Upper lobe of right lung (tissue), 1 donor: ENCODE measurements at places on chromosomes 2 and 18. TPM values are rescaled to one million over a fixed set of nuclear protein-coding genes. Genes with fewer than 3 reads are reported as not detected.
A peak's percentile ranks its signal among the peaks of the same experiment; 100 is the strongest.

Gene ZSWIM2
- not detected for total RNA-seq

Gene SERPINB3
- not detected for total RNA-seq

Gene CELF4
- 1.2 TPM for total RNA-seq

Gene MFSD6
- 55.8 TPM for total RNA-seq

Gene ZNF24
- 54.7 TPM for total RNA-seq

Gene GAL3ST2
- not detected for total RNA-seq

Gene LCLAT1
- 16.5 TPM for total RNA-seq

Gene FSHR
- total RNA-seq = not detected

Gene TMEM87B
- 28.0 TPM for total RNA-seq

Gene GYPC
- total RNA-seq = 76.7 TPM

Gene PTPN4
- 45.4 TPM for total RNA-seq

DNA sequence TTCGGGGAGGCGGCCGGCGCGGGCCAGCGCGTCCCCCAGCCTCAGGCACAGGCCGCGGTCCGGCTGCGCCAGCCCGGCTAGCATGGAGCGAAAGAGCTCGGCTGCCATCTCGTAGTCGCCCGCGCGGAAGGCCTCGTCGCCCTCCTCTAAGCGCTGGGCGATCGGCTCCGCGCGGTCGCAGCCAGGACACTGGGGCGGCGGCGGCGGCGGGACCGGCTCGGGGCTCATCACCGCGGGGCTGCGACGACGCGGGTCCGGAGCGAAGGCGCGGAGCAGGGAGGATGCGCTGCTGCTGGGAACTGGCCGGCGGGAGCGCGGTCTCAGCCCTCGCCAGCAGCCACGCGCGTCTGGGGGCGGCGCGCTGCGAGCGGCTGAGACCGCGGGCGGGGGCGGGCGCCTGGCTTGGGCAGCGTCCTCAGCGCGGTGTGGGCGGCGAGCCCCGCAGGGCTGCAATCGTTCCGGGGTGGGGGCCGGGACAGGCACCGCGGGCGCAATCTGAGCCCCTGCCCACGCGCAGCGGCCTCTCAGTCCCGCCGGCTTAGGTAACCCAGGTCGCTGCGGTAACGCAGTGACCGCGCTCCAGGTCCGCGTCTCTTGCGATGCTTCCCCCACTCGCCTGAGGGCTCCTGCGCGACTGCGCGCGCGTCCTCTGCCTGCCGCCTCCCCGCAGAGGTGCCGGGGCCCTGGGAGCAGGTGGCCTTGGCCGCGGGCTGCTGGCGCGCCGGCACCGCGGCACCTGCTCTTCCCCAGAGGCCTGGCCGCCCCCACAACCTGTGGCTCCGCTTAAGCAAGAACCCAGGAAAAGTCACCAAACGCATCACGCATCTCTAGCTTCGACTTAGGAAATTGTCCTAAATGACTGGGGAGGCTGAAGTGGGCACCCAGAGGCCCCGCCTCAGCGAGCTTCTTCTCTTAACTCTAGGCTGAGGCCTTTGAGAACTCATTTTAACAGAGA, at the start of gene LONRF2:
TSS of gene LONRF2 (minus strand) at position 636 of the 955 bp plus-strand sequence. CDS start at position 228, 408 bp downstream.
- peak within 1 kb of the TSS; percentile 47 for H3K27ac ChIP-seq
- H3K4me3 ChIP-seq = peak within 1 kb of the TSS; percentile 53
- peak; percentile 83 for DNase-seq
- H3K27me3 ChIP-seq = peaks cover 46% of the 10 kb centered on the region
- H3K36me3 ChIP-seq = no peaks in the 10 kb centered on the region

DNA sequence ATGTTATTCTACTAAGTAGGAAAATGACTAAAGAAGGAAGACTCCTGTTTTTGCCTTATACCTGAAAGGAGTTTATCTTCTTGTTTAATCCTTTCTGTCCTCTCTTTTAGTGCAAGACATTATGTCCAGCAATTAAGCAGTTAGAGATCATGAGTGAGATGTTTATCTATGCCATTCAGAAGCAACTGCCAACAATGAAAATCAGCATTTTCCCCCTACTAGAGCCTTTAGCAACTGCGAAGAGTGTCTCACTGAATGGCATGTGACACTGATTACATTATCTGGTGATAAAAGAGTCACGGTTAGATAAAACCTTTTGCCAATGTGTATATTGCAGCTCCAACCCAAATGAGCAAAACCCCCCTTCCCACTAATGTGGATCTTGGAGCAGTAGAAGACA, 357.7 kb upstream of the SYT4 start:
- H3K4me3 ChIP-seq = no peak overlapping the region
- no peaks in the 10 kb centered on the region for H3K27me3 ChIP-seq
- no peak for DNase-seq
- H3K27ac ChIP-seq = no peak overlapping the region

DNA sequence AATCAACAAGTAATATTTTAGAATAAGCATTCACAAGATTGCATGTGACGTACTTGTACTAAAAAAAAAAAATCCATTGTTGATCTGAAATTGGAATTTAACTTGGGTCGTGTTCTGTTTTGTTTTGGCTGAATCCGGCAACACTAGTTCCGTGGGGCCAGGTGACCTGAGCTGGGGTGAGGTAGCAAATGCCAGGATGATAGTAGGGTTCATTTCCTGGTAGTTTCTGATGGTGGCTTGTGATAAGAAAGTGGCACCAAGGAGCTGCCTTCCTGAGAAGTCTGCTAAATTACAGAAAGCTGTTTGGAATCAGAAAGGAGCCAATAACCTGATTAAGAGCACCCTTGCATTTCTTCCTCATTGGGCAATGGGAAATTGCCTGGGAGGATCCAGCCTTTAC, 126.4 kb upstream of the DLX2 start:
- no peaks in the 10 kb centered on the region for H3K4me1 ChIP-seq
- no peak overlapping the region for H3K4me3 ChIP-seq
- DNase-seq = no peak

- no peak overlapping the region for H3K27ac ChIP-seq
- no peak for DNase-seq
- H3K36me3 ChIP-seq = no peaks in the 10 kb centered on the region
- H3K27me3 ChIP-seq = no peaks in the 10 kb centered on the region
- H3K4me3 ChIP-seq = no peak overlapping the region
These were observed 112.2 kb downstream of the ALPK2 start for GRCh38 chr18:58516514-58517285.

GRCh38 chr2:2291500-2292260, 39.4 kb downstream of the MYT1L start:
- no peak for DNase-seq
- peaks cover 10% of the 10 kb centered on the region for H3K27me3 ChIP-seq
- H3K4me3 ChIP-seq = no peak overlapping the region
- H3K4me1 ChIP-seq = no peaks in the 10 kb centered on the region
- H3K27ac ChIP-seq = no peak overlapping the region
- H3K36me3 ChIP-seq = no peaks in the 10 kb centered on the region

DNA sequence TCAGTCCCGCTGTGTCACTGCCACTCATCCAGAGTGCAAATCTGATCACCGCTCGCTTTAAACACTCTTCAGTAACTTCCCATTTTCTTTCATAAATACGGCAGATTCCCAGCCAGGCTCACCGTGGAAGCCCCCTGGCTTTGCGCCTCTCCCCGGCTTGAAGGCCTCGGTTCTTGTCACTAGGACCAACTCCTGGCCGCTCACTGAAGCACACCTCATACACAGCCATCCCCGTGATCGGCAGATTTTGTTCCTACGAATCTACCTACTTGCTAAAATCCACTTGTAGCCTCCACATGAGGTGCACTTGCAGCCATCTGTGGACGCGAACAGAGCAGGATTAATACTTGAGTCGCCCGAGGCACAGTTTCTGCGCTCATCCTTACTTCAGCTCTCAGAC, 462.4 kb upstream of the MYT1L start:
- DNase-seq = no peak
- H3K4me3 ChIP-seq = no peak overlapping the region
- no peaks in the 10 kb centered on the region for H3K27me3 ChIP-seq
- H3K27ac ChIP-seq = no peak overlapping the region
- H3K4me1 ChIP-seq = no peaks in the 10 kb centered on the region
- no peaks in the 10 kb centered on the region for H3K36me3 ChIP-seq

GRCh38 chr2:215460682-215461382, 25.0 kb upstream of the FN1 start:
- H3K27ac ChIP-seq = no peak overlapping the region
- DNase-seq = no peak
- no peaks in the 10 kb centered on the region for H3K4me1 ChIP-seq
- no peak overlapping the region for H3K4me3 ChIP-seq
- no peaks in the 10 kb centered on the region for H3K36me3 ChIP-seq

DNA sequence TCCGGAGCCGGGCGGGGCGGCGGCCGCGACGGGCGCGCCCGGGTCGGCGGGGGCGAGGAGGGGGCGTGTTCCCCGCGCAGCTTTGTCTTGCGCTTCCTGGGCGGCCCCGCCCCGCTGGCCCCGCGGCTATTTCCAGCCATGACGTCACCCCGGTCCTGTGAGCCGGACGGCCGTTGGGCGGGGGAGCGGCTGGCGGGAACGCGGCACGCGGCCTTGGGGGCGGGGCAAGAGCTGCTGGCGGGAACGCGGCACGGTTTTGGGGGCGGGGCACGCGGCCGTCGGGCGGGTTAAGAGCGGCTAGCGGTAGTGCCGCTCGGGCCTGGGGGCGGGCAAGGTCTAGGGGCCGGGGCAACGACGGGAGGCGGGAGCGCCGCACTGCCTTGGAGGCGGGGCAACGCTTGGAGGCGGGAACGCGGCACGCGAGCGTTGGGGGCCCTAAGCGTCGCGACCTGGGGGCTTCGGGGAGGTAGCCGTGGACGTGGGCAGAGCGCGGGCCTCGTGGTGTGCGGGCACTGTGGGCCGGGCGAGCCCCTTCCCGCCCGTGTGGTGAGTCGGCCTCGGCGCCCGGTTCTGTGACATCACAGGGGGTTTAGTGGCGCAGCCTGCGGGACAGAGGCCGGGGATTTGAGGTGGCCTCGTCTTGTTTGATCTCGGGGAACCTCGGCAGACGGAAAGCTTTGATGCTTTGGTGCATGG, 704 bp downstream of the KLF11 start:
- peak overlapping the region; percentile 66 for H3K4me3 ChIP-seq
- H3K27ac ChIP-seq = peak overlapping the region; percentile 91
- peaks cover 50% of the 10 kb centered on the region for H3K4me1 ChIP-seq
- DNase-seq = peak; percentile 99
- peaks cover 28% of the 10 kb centered on the region for H3K36me3 ChIP-seq
- no peaks in the 10 kb centered on the region for H3K27me3 ChIP-seq

DNA sequence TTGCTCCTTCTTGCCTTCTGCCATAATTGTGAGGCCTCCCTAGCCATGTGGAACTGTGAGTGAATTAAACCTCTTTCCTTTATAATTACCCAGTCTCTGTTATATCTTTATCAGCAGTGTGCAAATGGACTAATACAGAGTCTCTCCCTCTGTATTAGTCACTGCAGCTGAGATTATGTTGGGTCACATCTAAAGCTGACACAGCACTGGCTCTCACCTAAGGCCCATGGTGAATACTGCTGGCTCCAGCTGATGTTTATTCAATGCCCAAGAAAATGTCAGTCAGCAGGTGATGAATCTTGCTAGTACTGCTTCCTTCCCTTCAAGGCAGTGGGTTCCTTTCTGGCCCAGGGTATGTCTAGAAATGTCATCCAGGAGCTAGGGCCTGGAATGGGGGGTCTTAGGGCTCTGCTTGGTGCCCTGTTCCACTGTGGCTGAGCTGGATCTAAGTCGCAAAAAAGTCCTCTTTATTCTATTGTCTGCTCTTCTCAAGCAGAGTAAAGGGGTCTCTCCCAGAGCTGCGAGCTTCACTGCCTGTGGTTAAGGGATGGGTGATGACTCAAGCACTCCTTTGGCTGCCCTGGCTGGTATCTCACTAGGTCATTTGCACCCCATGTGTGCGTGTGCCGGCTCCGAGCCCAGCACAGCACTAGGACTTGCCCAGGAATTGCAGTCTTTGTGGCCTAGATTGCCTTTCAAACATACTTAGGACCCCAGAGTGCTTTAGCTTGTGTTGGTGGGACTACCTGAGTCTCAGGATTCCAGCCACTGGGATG, 29.9 kb downstream of the PPP1R1C start:
- no peak for DNase-seq
- H3K27ac ChIP-seq = no peak overlapping the region
- H3K4me3 ChIP-seq = no peak overlapping the region
- no peaks in the 10 kb centered on the region for H3K36me3 ChIP-seq
- no peaks in the 10 kb centered on the region for H3K4me1 ChIP-seq

DNA sequence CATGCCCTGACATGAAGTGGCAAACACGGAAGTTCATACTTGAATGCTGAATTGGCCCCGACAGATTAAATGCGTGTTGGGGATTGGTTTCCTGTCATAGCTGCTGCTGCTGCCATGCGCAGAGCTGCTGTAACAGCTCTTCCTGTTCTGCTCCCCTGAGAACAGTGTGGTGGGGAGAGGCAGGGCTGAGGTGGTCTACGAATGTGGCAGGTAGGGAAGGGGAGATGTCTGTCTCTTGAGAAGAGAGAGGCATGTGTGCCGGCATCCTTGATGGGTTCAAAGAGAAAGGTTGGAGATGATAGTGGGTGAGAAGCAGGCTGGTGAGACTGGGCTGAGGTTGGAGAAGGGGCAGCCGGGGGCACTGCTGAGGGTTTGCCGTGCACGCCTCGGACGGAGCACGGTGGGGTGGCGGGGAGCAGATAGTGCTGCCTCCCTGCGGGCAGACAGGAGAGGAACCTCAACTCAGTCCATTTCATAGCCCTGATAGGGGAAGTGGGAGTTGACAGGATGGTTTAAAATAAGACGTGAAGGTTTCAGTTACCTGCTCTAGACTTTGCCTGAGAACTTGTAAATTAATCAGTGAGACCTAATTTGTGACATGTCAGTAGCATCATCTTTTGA, 46.1 kb downstream of the TMEM185B start:
- peak; percentile 78 for DNase-seq
- peaks cover 9% of the 10 kb centered on the region for H3K36me3 ChIP-seq
- peaks cover 9% of the 10 kb centered on the region for H3K4me1 ChIP-seq

- no peak overlapping the region for H3K4me3 ChIP-seq
- H3K27me3 ChIP-seq = no peaks in the 10 kb centered on the region
- no peak for DNase-seq
- H3K36me3 ChIP-seq = no peaks in the 10 kb centered on the region
- peaks cover 18% of the 10 kb centered on the region for H3K4me1 ChIP-seq
- H3K27ac ChIP-seq = no peak overlapping the region
These were observed 46.3 kb upstream of the SLC39A10 start for GRCh38 chr2:195610717-195611116.

- peaks cover 28% of the 10 kb centered on the region for H3K4me1 ChIP-seq
- no peak for DNase-seq
- no peaks in the 10 kb centered on the region for H3K27me3 ChIP-seq
- H3K4me3 ChIP-seq = no peak overlapping the region
- H3K36me3 ChIP-seq = no peaks in the 10 kb centered on the region
- H3K27ac ChIP-seq = no peak overlapping the region
These were observed 159.2 kb upstream of the ID2 start for GRCh38 chr2:8522687-8523086.

- no peak overlapping the region for H3K27ac ChIP-seq
- no peaks in the 10 kb centered on the region for H3K36me3 ChIP-seq
- no peaks in the 10 kb centered on the region for H3K4me1 ChIP-seq
- no peak for DNase-seq
- no peaks in the 10 kb centered on the region for H3K27me3 ChIP-seq
These were observed 199.7 kb upstream of the BOD1L2 start for GRCh38 chr18:56947236-56947635.

DNA sequence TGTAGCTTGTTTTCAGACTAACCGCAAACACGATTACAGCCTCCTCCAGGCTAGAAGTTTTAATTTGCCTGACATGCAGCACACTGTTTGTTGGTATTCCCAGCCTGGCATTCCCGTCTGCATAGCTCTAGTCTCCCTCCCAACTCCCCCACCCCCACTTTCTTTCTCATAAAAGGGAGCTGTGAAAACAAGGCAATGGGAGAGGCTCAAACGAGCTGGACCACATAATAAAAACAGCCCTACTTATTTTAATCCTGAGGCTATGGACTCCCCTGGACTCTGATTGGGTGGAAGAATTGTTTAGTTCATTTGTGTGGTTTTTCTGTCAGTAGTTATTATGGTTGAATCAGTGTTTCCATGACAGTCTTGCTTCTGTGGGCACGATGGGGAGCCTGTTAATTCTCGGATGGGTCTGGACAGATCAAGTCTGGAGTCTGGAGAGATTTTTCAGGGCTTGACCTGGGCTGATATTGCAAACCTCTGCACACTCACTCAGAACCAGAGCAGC, 1.2 kb downstream of the STON1 start:
- peak overlapping the region; percentile 84 for H3K27ac ChIP-seq
- DNase-seq = no peak
- no peaks in the 10 kb centered on the region for H3K36me3 ChIP-seq
